ENCODE measurements at places on chromosomes 3 and 15.

DNA sequence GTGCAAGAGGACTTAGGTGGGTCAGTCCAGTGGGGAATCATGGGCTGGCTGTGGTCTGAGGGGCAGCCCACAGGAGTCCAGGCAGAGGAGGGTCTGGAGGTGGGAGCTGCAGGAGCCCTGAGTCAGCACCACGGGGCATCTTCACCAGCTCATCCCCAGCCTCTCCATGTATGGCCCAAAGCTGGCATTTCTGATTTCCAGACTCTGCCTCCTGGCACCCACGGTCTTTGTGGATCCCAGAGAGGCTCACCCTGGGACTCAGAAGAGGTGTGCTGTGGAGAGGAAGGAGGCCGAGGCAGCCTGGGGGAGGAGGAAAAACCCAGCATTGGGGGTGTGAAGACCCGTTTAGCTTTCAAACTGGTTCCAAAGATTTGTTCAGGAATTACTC, 64.5 kb upstream of the KLF13 start:
- no peak for DNase-seq

DNA sequence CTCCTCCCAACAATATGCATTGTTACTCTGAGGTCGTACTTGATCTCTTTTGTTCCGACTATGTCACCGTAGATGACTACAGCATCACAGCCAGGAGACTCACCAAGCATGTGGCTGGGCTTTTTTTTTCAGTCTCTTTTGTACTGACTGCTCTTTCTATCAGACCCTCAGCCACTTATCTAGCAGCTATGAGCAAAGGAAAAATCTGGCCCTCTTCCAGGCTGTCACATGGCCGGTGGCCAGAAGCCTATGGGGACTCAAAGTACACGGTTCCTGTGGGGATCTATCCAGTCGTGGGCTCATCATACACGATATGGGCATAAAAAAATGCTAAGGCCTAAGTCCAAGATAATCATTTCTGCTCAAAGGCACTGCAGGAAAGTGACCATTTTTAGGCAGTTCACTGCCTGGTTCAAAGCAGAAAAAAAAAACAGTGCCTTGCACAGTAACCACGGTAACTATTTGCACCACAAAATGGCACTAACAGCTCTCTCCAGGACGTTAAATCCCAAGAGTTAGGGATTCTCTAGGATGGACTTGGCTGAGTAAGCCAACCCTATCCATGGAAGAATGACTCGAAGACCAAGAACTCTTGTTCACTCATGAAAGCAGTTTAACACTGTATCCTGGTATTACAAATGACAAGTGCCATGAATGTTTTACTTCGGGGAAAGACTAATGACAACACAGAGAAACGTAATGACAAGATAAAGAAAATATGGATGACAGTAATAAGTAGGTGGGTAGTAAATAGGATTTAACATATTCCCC, 50.3 kb downstream of the SHQ1 start:
- no peak for DNase-seq

GRCh38 chr3:180693656-180694055, 14.4 kb upstream of the CCDC39 start:
- no peak for DNase-seq

DNA sequence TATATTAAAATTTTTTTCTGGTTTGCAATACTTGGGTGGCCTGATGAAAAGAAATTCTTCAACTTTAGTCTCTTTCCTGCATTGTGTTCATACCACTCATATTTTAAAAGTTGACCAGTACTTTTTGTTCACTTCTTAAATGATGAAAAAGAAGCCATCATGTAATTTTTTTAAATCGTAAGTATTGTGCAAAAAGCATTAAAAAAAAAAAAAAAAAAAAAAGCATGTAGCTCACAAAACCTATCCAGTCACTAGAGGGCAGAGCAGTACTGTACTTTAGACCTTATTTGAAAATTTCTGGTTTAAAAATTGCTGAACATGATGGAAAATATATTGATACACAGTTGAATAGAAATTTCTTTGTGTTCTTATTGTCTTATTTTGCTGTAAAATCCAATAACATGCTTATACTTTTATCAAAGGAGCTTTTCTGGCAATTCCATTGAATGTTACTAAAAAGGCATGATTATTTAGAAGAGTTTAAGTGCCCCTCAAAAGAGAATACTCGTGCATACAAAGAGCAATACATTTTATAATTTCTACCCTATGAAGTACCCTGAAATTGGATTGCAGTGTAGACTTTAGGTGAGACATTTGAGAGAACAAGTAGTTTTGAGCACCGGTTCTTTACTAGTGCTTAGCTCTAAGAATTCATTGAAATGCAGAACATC, 137.7 kb downstream of the BBX start:
- no peak for DNase-seq

- DNase-seq = no peak
Measured at GRCh38 chr15:89057506-89058133, 30.6 kb upstream of the ABHD2 start.

DNA sequence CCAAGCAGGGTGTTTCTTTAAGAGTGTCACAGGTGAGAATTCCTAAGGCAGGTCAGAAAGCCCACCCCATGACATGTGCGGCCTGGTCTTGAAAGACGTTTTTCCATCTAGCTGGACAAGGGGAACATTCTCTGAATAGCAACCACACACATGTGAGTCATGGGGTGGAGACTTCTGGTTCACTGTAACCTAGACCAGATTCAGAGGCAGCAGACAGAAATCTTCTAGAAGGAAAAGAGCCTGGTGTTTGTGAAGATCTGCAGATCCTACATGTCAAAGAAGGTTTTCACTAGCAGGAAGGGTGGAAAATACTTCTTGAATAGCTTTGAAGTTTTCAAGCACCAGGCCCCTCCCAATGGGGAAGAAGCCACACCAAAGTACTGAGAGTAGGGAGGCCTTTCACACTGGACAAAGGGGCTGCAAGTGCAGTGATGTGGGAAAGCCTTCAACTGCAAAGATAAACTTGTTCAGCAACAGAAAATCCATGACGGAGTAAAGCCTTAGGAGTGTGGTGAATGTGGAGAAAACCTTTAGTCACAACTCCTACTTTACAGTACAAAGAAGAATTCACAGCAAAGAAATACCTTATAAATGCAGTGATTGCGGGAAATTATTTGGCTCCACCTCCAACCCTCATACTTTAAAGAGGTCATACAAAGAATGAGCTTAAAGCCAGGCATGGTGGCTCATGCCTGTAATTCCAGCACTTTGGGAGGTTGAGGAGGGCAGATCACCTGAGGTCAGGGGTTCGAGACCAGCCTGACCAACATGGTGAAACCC, 17.6 kb downstream of the ADAM10 start:
- DNase-seq = peak; percentile 65

- DNase-seq = no peak
Measured at GRCh38 chr15:20280933-20281463, 260.6 kb downstream of the GOLGA6L6 start.

GRCh38 chr3:72185549-72186399, 400.8 kb upstream of the PROK2 start:
- DNase-seq = peak; percentile 60

DNA sequence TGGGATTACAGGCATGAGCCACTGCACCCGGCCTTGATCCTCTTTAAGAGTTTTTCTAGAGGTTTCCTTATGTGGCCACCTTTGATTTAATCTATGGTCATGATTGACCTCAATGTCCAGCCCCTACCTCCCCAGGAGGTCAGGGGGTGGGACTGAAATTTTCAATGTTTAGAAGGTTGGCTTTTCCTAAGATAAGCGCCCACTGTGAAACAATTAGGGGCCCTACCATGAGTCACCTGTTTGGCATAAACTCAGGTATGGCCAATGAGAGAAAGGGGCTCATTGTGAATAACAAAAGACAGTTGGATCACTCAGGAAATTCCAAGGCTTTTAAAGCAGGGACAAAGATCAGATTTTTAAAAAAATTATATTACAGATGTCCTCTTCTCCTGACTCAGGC, 51.1 kb downstream of the ZBTB11 start:
- DNase-seq = no peak

GRCh38 chr15:81865850-81866537, 179.8 kb downstream of the MEX3B start:
- DNase-seq = no peak

DNA sequence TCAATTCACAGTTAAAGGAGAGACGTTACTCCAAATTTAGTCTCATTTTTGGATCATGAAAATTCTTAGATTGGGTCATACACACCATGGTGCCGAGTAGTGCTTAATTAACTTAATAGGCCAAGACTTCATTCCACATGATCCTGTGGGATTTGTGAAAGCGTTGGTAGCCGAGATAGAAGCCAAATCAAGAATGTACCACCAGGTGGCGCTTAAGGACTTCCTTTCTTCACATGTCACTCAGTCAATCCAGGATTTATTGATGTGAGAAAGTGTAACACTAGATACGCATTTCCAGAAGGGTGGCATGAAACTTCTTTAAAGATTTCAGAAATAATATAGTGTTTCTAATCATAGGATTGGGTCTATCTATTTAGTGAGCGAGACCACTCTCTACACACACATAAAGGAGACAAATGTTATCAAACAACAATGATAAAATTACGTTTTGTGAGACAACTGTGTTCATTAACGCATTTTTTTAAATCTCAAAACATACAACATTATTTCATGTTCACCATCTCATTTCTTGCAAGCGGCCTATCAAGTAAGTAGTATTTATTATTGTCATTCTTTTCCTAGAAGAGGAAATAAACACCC, 436.1 kb downstream of the CHL1 start:
- peak; percentile 22 for DNase-seq

GRCh38 chr15:74889390-74889882, 406 bp upstream of the MPI start:
- DNase-seq = no peak

DNA sequence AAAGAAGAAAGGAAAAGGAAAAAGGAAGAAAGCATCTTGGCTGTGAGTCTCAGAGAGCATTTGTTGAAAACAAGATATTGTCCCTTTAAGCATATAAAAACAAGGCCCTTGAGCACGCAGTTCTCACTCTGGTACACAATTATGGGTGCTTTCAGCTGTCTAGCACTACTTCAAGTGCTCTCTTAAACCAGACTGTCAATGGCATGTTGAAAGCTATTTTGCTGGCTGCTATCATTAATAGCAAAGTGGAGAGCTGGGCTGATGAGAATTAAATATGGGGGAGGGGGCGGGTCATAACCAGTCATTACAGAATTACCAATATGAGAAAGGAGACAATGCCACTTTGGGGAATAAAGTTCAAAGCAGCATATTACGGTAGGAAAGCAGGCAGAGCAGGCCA, 9.3 kb downstream of the TLE3 start:
- DNase-seq = no peak

DNA sequence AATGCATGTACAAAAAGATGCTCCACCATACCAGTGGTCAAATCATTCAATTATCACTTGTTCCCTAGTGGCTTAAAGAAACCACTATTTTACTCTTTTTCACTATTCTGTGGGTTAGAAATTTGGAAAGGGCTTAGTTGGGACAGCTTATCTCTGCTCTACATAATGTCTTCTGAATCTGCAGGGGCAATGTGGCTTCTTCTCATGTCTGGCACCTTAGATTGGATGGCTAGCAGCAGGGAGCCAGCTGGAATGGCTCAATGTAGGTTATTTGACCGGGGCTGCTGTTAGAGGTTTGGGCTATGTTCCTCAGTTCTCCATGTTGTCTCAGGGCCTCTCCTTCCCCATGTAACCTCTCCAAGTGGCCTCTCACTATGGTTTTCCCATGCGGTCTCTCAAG, 57.5 kb upstream of the EPHB1 start:
- no peak for DNase-seq

- no peak for DNase-seq
Measured at GRCh38 chr15:63172851-63173451, 15.7 kb upstream of the RPS27L start.

DNA sequence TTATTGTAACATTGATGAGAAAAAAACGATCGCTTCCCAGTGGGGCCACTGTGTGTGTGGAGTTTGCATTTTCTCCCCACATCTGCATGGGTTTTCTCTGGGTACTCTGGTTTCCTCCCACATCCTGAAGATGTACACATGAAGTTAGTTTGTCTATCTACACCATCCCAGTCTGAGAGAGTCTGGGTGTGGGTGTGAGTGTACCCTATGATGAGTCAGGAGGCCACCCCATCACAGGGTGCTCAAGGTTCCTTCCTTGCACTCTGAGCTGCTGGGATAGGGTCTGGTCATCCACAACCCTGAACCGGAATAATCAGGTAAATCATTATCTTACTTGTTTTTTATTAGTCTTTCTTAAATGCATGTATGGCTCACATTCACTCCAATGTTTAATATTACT, 457.1 kb downstream of the NTRK3 start:
- no peak for DNase-seq

GRCh38 chr3:189839576-189839975, 208.4 kb downstream of the TP63 start:
- peak; percentile 69 for DNase-seq

DNA sequence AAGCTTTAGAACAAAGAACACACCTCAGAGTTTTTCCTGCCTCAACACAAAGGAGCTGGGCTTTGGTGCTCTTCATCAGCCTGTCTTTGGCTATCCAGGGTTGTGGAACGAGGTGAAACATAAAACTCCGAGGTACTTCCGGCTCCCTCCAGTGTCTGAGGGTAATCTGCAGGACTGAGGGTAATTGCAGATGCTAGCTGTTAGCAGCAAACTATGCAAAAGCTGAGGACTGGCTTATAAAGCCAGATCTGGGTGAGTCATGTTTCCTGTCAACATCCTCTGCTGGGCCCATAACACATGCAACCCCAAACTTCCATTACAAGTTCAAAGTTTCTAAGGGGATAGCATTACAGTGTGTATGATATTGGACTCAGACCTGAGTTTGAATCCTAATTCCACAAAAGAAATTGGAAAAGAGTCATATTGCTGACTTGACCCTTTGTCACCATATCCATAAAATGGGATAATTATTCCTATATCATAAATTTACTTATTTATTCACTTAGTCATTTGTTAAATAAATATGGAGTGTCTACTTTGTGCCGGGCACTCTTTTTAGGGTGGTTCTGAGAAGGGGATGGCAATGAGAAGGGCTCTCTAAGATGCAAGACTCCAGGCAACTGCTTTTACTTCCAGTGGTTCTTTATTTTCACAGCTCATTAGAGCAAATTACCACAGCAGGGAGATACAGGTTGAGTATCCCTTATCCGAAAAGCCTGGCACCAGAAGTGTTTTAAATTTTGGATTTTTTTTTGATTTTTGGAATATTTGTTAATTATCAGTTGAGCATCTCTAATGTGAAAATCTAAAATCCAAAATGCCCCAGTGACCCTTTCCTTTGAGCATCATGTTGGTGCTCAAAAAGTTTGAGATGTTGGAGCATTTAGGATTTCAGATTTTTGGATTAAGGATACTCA, 9.5 kb upstream of the TRIM69 start:
- peak; percentile 92 for DNase-seq

- DNase-seq = no peak
Measured at GRCh38 chr15:50452927-50453326, 28.7 kb downstream of the USP8 start.

Measured in non-pigmented ciliary epithelial cell (primary cell).